ENCODE measurements at places on chromosomes 2 and 18. TPM values are rescaled to one million over a fixed set of nuclear protein-coding genes. Genes with fewer than 3 reads are reported as not detected.

DNA sequence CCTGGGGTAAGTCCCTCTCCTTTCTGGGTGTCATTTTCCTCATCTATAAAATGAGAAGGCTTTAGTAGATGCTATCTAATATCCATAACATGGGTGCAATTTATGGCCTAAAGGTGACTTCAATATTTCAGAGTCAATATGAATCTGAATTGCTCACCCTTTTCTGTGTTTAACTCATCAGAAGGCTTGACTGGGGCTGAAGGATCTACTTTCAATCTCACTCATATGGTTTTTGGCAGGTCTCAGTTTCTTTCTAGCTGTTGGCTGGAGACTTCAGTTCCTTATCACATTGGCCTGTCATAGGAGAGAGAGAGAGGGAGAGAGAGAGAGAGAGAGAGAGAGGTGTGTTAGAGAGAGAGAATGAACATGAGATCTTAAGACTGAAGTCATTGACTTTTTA lies 343.7 kb upstream of the MEX3C start:
- no peak for DNase-seq

GRCh38 chr2:96617012-96617411 lies 21.1 kb downstream of the KANSL3 start:
- no peak for DNase-seq

- no peak for DNase-seq
Observed at GRCh38 chr2:27117995-27118524, 868 bp downstream of the CGREF1 start.

GRCh38 chr2:189829102-189829833 lies 45.0 kb downstream of the PMS1 start:
- peak; percentile 10 for DNase-seq

CKAP2L gene
- total RNA-seq: 24.9 TPM

GRCh38 chr18:34848695-34849094 lies 138.6 kb downstream of the DTNA start:
- no peak for DNase-seq

WDR54 gene
- 29.8 TPM for total RNA-seq

DNA sequence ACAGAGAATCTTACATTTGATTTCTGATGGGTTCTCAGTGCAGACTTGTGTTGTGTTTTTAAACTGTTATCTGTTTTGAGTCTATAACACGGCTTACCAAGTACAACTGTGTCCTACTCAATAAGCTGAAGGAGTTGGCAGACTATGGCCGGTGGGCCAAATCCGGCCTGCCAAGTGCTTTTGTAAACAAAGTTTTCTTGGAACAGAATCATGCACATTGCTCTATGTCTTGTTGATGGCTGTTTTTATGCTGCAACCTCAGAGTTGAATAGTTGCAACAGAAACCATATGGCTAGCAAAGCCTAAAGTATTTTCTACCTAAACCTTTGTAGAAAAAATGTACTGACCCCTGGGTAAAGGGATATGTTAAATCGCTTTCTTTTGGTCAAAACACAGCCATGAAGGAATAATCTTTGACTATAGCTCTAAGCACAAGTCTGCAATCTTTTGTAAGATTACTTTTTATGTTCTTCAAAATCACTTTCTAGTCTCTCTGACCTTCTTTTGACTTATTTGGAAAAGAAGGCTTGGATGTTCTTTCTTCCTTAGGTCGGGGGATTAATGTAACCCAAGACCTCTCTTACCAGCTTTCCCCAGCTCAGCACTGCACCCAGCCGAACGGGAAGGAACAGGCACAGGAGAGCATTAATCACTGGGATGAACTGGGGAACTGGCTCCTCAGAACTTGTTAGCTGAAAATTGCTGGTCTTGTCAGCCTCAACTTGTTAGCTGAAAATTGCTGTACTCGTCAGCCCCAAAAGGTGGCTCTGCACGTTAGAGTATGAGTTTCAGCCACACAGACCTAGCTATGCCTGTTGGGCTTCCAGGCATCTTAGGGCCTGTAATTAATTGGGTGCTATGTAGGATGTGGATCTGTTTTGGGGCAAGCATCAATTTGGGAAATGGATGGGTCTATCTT lies 75.4 kb downstream of the CD8B2 start:
- DNase-seq: no peak

SMYD1 gene
- not detected for total RNA-seq

AKAIN1 gene
- not detected for total RNA-seq

DNA sequence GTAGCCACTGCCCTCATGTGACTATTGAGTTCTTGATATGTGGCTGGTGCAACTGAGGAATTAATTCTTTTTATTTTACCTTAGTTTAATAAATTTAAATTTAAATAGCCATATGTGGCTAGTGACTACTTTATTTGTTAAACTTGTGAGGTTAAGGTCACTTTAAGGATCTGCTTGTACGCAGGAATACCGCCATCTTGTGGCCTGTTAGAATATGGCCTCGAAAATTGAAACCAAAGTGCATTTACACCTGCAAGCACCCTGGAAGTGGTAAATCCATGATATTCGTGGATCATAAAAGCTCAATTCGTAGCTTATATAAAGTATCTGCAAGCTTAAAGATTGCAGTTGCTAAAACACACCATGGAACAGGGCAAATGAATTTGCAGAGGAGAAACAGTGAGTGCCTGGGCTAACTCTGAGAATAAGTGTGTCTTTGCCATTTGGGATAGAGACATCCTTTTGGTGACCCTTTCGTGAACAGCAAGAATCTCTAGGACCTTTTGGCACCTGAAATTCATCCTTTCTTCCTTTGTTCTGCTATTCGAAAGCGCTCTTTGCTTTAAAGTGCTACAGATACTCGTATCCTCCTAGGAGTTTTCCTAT lies 59.9 kb upstream of the REG3A start:
- peak; percentile 24 for DNase-seq

ANKRD29 gene
- not detected for total RNA-seq

- no peak for DNase-seq
Observed at GRCh38 chr2:39849982-39850526, 71.0 kb upstream of the THUMPD2 start.

DNA sequence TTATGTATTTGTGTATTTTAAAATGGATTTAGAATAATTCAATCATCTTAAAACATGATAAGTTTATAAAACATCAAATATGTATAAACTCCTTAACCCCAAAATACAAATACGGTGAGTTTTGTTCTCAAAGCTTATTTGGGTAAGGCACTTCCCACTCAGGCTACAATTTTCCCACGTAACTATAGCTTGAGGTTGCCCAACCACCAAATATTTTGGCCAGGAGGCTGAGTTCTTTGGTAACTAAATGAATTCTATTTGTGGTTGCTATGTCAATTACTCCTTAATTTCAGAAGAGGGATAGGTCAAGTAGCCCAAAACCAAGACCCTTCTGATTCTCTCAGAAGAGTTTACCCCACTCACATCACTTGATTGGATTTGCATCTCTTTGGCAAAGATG lies 70.4 kb downstream of the MYL12B start:
- no peak for DNase-seq

DNA sequence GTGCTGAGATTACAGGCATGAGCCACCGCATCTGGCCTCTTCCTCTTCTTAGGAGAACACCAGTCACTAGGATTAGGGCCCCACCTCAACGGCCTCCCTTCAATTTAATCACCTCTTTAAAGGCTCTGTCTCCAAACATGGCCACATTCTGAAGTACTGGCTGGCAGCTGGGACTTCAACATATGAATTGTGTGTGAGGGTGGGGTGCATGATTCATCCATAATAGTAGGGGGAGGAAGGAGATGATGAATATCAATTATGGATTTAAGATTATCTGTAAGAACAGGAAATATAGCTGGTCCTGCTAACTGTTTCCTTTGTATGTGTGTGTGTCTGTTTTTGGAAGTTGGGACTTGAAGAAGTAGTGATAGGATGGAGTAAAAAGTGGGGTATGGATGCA lies 14.7 kb upstream of the EPG5 start:
- no peak for DNase-seq

ASPRV1 gene
- total RNA-seq: not detected

FHL2 gene
- 200 TPM for total RNA-seq

DNA sequence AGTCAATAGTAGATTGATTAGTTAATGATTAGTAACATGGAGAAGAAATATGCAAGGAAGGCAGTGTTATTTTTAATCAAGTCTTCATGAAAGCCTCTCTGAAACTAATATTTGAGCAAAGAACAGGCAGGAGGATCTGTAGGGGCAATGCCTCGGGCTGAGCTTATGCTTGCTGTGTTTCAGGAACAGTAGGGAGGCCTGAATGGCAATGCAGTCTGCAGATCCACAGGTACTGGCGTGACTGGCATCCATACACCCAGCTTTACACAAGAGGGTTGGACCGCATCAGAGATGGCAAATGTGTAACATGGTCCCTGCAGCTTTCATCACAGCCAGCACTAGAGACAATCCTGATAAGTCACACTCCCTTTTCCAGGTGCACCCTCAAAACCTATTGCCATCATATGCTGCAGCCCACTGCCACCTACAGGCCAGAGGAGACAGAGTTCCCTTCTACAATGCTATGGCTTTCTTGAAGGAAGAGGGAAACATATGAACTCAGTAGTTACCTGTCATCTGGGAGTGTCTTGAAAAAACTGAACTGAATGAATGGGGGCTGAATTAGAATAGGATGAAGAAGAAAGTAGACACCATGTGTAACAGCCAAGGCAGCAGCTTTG lies 582.4 kb upstream of the RAB6C start:
- no peak for DNase-seq

GRCh38 chr2:37263839-37264238 lies 32.4 kb downstream of the NDUFAF7 start:
- DNase-seq: no peak

- peak; percentile 97 for DNase-seq
Observed at GRCh38 chr2:217934321-217935131, 68.3 kb downstream of the TNS1 start.

ASXL3 gene
- total RNA-seq: not detected

GRCh38 chr18:61637905-61638595 lies 254.8 kb downstream of the RNF152 start:
- DNase-seq: no peak

- DNase-seq: no peak
Observed at GRCh38 chr2:228771774-228772173, 499.3 kb downstream of the PID1 start.

DNA sequence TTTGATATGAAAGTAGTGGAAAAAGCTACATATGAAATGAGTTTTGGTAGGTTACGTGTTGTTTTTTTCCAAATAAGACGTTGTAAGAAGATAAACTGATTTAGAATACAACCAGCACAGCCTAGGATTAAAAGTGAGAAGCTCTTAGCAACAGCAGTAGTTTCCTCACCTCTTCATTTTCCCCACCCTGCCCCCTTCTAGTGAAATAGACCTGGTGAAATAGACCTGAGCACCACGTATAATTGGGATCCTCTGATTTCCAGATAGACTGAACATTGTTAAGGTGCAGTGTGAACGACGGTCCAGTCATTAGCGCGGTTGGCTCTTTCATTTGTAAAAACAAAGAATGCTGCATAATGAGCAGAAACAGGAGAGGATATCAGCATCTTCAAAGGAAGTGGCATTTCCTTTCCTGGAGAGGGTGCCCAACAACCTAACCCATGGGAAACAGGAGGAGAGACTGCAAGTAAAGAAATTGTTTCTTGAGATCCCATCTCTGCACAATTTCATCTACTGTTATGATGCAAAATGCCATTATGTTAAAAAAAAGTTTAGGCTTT lies 114.3 kb downstream of the FIGN start:
- no peak for DNase-seq

IL37 gene
- total RNA-seq: not detected

CCDC148 gene
- 0.65 TPM for total RNA-seq

GRCh38 chr2:217538719-217539118 lies 464.1 kb downstream of the TNS1 start:
- peak; percentile 16 for DNase-seq

DNA sequence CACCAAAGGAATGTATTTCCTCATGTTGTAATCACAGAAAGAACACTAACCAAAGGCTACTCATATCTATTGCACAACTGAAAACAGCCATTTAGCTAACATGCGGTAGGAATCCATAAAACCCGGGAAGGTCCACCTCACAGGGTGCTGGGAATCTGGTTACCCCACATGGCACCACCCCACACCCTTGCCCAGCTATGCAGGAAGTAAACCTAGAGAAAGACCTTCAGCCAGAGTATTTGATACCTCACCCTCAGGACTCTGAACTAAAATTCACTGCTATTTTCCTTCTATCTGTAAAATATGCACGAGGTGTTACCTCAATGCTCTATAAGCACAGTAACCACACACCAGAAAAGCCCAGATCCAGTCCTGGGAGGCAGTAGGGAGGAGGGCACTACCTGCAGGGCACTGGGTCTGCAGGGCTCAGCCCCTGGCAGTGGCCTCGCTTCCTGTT lies 45.8 kb downstream of the PTPN2 start:
- peak; percentile 87 for DNase-seq

GRCh38 chr2:1621041-1621440 lies 123.3 kb downstream of the PXDN start:
- DNase-seq: no peak

DNA sequence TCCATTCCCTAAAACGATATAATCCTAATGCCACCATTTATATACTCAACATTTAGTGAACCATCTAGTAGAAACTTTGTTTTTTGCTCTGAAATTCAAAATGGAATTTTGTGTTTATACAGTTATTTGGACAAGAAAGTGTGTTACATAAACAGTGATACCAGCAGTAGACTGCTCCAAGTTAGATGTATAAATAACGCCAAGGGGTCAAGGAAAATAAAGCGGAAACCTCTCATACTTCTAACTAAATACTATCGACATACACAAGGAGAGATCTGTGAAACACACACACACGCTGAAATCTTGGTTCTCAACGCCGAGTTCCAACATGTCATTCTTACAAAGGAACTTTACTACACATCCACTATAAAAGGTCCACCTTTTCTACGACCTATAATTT lies 1.2 kb downstream of the TXNL1 start:
- DNase-seq: no peak

DNA sequence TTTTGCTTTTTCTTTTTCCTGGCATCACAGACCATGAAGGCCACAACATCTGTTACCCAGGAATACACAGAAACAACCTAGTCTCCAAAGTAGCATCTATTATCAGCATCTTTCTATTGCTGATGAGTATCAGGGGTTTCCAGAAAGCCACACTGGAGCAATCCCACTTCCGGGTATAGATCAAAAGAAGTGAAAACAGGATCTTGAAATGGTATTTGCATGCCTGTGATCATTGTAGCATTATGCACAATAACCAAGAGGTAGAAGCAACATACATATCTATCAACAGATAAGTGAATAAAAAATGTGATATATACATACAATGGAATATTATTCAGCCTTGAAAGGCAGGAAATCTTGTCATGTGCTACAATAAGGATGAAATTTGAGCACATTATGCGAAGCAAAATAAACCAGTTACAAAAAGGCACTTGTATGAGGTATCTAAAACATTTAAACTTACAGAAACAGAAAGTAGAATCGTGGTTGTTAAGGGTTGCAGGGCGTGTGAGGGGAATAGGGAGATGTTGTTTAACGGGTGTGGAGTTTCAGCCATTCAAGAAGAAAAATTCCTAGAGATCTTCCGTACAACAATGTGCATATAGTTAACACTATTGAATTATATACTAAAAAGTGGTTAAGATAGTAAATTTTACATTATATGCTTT lies 115.1 kb downstream of the KCNE4 start:
- no peak for DNase-seq

Data from HFFc6 (cell line).